ENCODE measurements at places on chromosomes 13 and 19.
A peak's percentile ranks its signal among the peaks of the same experiment; 100 is the strongest.

DNA sequence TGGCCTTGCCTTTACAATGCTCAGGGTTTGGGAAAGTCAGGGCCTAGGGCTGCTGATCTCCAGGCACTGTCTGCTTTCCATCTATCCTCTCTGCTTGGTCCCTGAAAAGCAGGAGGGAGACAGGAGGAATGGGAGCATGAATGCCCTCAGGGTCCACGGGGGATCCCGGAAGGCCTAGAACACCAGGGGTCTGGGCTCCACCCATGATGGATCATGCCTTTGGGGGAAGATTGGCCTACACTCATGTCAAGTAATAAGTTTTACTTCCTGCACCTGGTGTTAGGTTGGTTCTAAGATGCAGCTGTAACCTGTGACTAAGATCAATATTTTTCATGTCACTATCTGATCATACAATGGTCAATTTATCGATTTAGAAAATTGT, 118.3 kb upstream of the GJB6 start:
- DNase-seq: no peak

- DNase-seq: no peak
Measured at GRCh38 chr13:111947876-111948275, 119.1 kb upstream of the SOX1 start.

DNA sequence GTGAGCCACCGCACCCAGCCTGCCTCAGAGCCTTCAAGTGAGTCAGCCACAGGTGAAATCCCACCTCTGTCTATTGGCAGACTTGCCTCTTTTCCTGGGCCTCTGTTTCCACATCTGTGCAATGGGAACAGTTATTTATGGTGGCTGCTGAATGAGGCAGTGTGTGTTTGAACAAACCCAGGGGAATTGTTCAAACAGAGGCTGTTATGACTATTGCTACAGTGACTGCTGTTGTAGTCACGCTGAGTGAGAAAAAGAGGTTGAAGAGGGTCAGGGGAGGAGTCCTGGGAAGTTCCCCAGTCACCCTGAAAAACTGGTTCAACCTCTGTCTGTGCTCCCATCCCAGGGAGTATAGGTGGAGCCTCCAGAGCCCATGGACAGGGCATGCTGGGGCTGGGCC, at the start of gene CEACAM19:
Gene CEACAM19, plus strand, starts transcription at position 83 of the 400 bp plus-strand sequence. CDS start 450 bp downstream, outside the sequence.
- DNase-seq: no peak

- no peak for DNase-seq
Measured at GRCh38 chr13:113413898-113414282, 39.4 kb downstream of the ADPRHL1 start.

DNA sequence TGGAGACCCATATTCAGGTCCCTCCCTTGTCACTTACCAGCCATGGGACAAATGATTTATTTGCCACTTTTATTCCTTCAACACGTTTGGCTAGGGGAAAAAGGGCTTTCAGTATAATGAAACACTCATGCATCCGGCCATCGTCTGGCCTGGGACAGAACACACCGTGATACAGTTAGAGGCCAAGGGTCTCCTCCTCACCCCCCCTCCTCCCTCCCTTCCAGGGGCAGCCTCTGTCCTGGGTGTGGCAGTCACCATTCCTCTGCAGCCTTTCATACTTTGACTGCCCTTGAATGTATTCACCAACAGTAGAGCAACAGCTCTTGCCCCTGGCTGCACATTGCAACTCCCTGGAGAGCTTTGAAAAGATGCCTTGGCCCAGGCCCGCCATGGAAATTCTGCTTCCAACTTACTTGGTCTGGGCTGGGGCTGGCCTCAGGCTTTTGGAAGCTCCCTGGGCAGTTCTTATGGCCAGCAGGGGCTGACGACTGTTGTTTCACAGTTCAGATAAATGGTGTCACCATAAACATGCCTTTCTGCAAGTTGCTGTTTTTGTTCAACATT, 3.0 kb downstream of the PAK4 start:
- no peak for DNase-seq

DNA sequence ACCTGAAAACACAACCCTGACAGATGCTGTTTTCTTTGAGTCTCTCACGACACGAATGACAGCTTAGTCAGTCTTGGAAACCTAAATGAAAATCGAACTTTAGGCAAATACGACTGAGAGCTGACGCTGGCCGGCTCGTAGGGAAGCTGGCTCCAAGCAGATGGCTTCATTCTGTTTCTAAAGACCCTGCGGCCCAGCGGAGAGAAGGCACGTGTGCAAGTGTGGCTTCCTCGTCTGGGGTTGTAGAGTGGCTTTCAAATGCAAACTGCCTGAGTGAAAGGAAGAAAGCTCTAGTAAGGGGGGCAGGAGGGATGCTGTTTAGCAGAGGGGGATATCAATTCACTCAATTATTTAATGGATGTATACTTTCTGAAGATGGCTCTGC, 26.1 kb upstream of the TIMM44 start:
- no peak for DNase-seq

- no peak for DNase-seq
Measured at GRCh38 chr19:19418555-19419260, 13.2 kb downstream of the GATAD2A start.

DNA sequence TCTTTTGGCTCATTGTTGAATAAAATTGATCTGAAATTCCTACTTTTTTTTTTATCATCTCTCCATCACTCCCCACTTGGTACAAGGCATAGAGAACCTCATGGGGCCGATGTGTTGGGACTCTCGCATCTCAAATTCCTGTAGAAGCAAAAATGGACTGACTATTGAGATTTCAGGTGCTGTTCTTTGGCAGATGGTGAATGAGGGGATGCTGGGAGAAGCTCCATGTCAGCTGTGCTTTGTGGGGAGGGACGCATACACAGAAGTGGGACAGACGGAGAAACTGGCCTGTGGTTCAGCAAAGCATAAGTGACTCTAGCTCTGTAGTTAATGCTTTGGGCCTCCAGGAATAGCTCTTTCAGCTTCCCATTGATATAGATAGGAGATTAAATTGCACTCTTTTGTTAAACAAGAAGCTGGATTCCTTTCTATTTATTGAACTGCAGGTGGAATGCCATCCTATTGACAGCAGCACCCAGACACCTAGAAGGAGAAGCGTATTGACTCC, 194.5 kb upstream of the RNF113B start:
- DNase-seq: no peak

- no peak for DNase-seq
Measured at GRCh38 chr19:29022165-29022564, 190.8 kb downstream of the UQCRFS1 start.

- no peak for DNase-seq
Measured at GRCh38 chr13:59914556-59914955, 249.2 kb downstream of the DIAPH3 start.

GRCh38 chr19:11073568-11073967, 15.7 kb upstream of the LDLR start:
- no peak for DNase-seq

DNA sequence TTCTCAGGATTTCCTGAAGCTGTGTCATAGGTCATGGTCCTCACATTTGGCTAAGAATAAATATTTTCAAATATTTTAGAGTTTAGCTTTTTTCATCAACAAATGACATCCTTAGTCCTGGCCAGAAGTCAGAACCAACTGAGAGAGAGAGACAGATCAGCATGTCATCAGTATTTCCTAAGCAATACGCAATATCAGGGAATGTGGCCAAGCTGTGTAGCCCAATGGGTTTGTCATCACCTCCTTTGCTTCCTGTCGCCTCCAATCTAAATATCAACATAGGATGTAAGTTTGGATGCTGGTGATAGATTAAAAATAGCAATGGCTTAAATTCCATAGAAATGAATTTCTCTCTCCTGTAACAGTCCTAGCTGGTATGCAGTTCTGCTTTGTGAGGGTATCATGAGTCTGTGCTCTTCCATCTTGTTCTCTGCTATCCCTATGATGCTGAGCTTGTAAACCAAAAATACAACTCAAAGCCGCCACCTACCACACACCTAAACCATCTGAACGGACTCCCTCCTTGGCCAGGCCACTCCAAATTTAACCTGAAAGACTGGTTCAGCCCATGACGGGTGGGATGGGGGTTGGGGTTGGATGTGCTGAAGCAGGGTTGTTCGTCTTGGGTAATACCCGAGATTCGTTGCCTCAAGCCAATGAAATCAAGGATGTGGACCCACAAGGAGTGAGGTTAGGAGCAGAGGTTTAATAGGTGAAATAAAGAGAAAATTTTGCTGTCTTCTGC, 10.0 kb upstream of the IGSF23 start:
- DNase-seq: no peak

DNA sequence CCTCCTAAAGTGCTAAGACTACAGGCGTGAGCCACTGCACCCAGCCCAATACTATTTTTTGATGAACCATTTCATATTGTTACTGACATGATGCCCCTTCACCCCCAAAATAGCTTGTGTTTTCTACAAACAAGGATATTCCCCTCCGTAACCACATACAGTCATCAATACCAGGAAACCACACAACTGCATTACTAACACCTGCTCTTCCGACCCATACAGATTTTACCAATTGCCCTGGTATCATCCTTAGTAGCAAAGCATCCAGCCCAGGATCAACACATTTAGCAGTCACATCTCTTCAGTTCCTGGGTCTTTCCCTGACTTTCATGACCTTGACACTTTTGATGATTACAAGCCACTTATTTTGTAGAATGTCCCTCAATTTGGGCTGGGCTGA, 33.6 kb downstream of the KCTD15 start:
- DNase-seq: no peak

DNA sequence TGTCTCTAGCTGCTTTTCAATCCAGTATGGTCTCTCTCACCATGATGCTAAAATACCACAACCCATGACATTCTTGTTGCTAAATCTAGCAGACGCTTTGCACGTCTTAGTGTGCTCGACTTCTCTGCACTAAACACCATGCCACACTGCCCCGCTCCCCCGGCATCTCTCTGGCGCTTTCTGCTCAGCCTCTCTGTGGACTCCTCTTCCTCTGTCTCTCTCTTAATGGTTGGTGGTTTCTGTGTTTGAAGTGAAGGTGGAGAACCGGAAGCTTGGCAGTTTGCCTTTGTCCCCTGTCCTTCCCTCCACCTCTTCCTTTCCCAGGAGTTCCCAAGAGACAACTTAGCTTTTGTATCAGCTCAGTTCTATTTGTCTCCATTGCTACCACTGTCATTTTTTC, 8.8 kb downstream of the ERCC5 start:
- no peak for DNase-seq

- DNase-seq: no peak
Measured at GRCh38 chr13:45368005-45368404, 27.0 kb upstream of the TPT1 start.

GRCh38 chr19:19866611-19867248, 1.0 kb downstream of the ZNF253 start:
- peak; percentile 73 for DNase-seq

GRCh38 chr19:45769821-45770191, 754 bp upstream of the SIX5 start:
- DNase-seq: no peak

- DNase-seq: no peak
Measured at GRCh38 chr13:108270442-108270841, 924 bp downstream of the TNFSF13B start.

DNA sequence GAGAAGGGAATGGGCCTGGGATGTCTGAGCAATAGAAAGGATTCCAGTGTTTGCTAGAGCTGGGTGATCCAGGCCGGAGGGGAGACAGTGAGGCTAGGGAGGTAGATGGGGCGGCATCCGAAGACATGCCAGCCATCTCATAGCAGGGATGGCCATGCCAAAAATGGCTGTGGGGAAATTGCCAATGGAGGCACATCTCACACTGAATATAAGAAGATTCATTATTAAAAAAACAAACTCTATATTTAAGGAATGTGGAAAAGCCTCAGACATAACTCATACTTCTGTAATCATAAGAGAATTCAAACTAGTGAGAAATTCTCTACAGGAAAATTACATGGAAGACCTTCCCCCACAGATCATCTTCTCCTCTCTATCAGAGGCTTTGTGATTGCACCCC, 289.2 kb downstream of the FGF9 start:
- no peak for DNase-seq

GRCh38 chr13:96417939-96418685, 328.2 kb downstream of the HS6ST3 start:
- no peak for DNase-seq

- DNase-seq: peak; percentile 71
Measured at GRCh38 chr19:1668486-1669270, 16.3 kb upstream of the TCF3 start.

DNA sequence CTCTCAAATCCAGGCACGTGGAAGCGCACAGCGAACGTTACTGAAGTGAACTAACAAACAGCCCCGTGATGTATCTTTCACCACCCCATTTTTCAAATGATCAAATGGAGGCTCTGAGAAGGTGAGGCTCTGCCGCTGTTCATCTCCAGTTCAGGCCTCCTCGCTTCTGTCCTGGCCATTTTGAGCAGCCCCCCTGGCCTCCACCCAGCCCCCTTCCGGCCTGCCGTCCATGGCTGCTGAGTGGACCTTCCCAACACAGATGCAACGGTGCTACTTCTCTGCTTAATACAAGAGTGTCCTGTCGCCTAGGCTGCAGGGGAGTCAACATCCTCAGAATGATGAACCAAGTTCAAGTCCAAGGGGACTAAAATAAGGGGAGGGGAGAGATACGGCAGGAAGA, 9.7 kb downstream of the SYDE1 start:
- no peak for DNase-seq

DNA sequence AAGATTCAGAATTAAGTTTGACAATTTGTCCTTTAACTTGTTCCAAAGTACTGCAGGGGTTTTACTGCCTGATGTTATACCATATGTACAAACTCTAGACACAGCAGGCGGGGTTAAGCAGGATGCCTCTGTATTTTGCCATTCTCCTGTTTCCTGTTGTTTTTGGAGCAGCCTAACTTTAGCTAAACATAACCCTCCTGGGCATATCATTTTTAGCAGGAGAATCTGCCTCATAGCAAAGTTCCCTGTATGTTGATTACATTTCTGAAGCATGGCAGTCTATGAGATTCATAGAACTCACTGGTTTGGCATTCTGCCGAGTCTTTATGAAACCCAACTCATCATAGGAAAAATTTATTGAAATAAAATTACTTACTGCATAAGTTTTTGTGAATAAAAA, 5.2 kb downstream of the LHFPL6 start:
- no peak for DNase-seq

GRCh38 chr19:16462757-16463250, 9.0 kb downstream of the EPS15L1 start:
- no peak for DNase-seq

DNA sequence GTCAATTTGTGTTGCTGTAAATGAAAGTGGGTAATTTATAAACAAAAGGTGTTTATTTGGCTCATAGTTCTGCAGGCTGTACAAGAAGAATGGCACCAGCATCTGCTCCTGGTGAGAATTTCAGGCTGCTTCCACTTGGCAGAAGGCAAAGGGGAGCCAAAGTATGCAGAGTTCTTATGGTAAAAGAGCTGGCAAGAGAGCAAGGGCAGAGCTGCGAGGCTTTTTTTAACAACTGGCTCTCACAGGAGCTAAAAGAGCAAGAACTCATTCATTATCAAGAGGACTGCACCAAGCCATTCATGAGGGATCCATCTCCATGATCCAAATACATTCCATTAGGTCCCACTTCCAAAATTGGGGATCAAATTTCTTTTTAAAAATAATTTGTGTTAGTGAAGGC, 1712.7 kb downstream of the SLITRK5 start:
- DNase-seq: no peak

DNA sequence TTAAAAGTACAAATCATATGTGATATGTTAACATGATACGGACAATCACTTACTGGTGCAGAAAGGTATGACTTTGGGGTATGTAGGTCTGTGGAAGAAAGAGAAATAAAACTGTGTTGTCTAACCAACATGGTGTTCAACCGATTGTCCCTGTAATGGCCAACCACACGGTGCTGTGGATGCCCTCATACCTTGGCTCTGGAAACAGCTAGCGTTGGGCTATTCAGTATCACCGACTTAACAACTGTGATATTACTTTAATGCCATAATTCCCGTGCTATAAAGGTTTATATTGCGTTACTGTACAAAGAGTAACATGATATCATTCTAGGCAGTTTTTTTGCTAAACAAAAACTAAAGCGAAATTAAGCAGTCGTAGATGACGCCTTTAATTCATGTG, 448.3 kb downstream of the EFNB2 start:
- DNase-seq: no peak
